ENCODE measurements at places on chromosomes 5 and 9.
A peak's percentile ranks its signal among the peaks of the same experiment; 100 is the strongest.

GRCh38 chr9:32706004-32706724 lies 70.7 kb upstream of the TAF1L start:
- no peak for DNase-seq

DNA sequence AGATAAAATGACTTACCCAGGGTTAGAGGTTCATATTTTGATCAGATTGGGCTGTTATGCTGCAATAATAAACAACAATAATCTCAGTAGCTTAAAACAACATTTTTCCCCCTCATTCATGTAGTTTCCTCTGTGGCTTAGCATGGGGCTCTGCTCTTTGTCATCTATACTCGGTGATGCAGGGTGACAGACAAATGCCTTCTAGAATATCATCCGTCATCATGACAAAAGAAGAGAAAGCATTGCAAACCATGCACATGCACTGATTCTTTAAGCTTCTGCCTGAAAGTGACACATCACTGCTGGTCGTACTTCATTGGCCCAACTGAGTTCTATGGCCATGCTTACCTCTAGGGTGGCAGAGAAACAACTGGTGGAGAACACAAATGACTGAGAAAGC lies 58.8 kb upstream of the MAMDC2 start:
- peak; percentile 12 for DNase-seq

GRCh38 chr9:129224618-129225489 lies 46.8 kb upstream of the IER5L start:
- DNase-seq = no peak

DNA sequence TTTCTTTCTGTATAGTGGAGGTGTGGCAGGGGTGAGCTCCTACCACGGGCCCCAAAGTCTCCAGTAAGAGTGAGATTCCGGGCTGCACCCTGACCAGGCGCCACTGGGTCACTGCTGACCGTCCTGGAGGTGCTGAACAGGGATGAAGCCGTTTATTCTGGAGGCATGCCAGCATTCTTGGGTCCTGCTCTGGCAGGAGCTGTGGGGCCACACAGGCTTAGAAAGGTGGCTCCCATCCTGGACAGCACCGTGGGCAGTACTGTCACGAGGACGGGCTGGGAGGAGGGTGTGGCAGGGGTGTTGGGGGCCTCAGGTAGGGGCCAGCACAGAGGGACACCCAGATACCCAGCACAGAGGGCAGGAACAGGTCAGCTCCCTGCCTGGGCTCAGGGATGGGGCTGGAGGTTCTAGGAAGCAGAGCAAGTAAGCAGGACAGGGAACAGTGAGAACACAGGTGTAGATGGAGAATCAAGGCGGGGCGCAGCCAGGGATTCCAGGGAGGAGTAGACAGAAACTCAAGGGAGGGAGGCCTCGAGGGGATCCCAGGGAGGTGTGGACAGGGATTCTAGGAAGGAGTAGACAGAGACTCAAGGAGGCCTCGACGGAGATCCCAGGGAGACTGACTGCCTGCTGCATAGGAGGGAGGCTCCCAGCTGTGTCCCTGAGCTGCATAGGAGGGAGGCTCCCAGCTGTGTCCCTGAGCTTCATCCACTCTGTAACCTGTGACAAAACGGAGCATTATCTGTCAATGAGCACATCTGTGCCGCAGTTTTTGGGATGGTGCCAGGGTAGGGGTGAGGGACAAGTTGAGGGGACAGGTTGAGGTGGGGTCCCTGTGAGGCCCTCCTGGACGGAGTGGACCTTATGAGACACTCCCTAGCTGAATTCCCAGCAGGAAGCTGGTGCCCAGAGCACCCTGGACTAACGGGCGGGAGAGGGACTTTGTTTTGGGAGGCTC lies 1.1 kb upstream of the PLEKHG4B start:
- DNase-seq = no peak

GRCh38 chr5:133050521-133050920 lies 1.3 kb upstream of the HSPA4 start:
- DNase-seq = no peak

DNA sequence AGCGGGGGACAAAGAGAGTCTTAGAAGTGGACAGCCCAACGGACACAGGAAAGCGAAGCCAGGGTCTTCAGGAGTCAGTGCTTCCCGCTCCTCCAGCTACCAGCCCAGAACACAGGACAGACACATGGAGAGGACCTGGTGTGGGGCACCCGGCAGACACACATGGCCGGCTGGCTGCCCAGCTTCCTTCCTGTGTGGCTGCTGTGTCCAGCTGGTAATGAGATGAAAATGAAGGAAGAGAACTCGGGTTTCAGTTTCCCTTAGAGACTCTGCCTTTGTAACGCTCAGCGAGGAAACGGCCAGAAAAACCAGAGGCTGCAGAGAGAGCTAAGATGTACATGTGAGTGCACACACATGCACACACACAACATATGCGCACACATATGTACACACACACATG lies 87.5 kb downstream of the SECISBP2 start:
- DNase-seq = no peak

GRCh38 chr5:39863926-39864552 lies 439.3 kb upstream of the DAB2 start:
- no peak for DNase-seq

- peak; percentile 83 for DNase-seq
Observed at GRCh38 chr9:70133253-70134208, 89.9 kb downstream of the MAMDC2 start.

DNA sequence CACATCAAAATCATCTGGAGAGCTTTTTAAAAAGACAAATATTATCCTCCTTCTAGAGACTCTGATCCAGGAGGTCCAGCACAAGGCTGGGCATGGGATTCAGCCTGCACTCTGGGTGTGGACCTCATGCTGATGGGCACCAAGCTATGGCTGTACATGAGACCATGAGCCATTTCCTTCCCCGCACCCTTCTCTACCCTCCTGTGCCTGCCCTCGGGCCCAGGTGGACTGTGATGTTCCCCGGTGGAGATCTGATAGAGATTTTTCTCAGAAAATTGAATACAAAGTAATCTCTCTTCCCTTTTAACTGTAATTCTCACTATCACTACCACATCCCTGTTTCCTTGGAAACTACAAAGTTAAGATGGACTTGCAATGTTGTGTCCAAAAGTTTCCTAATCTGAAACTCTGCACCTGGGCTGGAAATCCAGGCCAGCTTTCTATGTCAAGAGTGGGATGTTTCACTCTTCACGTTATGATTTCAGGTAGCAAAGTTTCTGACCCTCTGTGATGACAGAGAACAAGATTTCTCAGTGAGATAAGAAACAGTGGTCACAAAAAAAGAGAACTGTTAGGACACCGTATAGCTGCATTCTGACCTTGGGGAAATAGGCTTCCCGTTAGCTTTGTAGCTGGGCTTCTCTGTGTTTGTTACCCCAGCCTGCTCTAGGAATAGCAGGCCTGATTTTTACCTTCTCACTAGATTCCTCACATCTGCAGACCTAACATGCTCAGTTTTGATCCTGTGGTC lies 11.5 kb downstream of the SFXN1 start:
- DNase-seq = no peak

GRCh38 chr5:98638701-98639100 lies 134.8 kb upstream of the RGMB start:
- DNase-seq = peak; percentile 94

- DNase-seq = peak; percentile 40
Observed at GRCh38 chr9:32385152-32385884, 875 bp downstream of the ACO1 start.

DNA sequence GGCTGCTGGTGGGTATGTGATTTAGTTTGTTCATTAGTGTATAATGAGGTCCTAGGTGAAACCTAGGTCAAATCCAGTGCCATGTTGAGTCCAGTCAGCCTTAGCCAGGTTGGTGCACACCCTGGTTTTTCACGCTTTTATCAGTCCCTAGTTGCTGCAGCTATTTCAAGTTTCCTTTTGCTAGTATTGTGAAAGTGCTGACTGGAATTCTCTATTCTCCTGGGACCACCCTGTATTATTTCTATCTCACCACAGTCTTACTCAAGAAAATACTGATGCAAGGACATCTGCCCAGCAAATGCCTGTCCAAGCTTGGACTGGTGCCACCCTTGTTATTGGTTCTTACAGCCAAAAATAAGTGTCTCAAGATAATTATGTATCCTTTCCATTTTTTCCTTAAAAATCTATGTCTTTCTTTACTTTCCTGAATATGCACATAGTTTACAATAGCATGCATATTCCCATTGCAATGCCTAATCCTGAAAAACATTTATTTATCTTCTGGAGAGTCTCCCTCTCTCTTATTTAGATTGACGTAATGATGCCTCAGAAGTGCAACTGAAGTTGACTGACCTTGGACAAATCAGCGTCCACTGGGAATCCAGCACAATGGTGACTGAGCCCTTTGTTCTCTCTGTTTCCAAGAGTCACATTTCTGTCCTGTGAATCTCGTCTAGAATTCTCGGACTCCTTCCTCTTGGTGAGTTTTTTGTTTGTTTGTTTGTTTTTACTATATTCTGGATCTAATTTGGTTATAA lies 1075.0 kb downstream of the CDH9 start:
- DNase-seq = no peak

DNA sequence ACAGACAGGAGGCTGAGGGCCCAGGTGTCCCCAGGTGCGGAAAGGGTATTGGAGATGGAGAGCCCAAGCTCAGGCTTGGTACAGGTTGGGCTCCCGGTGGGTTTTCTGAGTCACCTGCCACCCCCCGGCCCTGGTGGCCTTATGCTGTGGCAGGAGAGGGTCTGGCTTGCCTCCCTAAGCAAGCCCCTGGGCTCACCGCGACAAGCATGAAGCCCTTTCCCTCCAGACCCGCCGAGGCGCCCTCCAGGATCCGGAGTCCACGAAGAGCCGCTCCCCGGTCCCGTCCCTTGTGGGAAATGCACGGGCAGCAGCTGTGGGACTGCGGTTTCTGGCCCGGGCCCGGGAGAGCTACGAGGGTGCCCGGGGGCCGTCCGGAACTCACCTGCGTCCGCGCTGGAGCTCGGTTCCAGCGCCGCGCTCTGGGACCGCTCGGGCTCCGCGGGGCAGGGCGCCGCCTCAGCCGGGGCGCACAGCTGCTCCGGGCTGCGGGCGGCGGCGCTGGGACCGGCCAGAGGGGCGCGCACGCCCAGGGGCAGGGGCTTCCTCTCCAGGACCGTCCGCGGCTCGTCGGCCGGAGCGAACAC lies 757 bp downstream of the SAPCD2 start:
- DNase-seq = no peak

GRCh38 chr5:111697881-111698757 lies 58.9 kb downstream of the NREP start:
- DNase-seq = peak; percentile 72

GRCh38 chr9:2697492-2697891 lies 19.8 kb upstream of the KCNV2 start:
- no peak for DNase-seq

GRCh38 chr5:178160176-178160575 lies 6.5 kb upstream of the NHP2 start:
- no peak for DNase-seq

DNA sequence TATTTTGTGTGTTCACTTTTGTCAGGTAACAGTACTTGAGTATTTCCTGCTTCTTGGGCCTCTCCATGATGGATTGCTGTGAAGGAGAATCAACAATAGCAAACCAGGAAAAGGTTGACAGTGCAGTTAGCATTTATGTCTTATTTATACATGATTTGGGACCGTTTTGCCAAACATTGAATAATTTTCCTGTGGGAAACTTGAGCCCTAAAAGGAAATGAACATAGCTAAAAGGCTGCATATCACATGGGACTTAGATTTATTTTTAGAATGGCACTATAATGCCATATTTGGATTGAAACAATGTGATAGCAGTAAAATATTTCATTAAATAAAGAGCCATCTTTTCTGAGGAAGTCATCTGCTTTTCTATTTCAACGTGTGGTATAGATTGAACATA lies 15.3 kb downstream of the GPR21 start:
- no peak for DNase-seq

DNA sequence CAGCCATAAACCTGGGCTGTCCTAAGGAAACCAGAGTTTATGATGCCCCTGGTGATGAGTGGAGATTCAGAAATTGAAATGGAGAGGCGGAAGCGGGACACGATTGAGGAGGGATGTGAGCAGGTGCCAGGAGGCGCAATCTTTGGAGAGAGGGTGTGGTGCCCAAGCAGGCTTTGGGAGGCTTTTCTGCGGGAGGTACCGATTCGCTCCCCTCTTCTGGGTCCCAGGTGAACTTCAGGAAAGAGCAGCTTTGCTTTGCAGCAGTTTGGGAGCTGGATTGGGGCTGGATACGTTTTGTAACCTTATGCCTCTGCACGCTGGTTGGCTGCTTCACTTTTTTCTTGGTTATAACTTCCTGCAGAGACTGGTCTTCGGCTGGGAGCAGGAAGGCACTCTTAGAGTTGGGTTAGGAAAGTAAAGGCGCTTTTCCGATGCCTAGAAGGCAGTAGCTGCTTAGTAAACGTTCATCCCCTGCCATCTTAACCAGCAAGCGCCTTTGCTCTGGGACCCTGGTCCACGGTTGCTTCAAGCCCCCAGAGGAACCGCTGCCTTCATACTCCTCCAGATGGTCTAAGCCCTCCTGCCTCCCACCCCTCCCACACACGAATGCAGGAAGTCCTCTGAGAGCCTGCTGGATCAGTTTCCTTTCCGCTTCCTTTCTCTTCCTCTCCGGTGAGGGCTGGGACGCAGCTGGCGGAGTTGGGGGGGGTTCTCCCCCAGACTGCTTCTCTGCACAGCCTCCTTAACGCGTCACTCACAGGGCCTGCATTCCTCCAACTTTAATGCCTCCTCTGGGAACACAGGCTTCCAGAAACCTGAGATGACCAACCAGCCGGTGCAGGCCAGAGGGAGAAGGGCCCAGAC lies 15.2 kb upstream of the NEK6 start:
- DNase-seq = peak; percentile 27

GRCh38 chr9:129467004-129467588 lies 153.8 kb downstream of the C9orf50 start:
- no peak for DNase-seq

DNA sequence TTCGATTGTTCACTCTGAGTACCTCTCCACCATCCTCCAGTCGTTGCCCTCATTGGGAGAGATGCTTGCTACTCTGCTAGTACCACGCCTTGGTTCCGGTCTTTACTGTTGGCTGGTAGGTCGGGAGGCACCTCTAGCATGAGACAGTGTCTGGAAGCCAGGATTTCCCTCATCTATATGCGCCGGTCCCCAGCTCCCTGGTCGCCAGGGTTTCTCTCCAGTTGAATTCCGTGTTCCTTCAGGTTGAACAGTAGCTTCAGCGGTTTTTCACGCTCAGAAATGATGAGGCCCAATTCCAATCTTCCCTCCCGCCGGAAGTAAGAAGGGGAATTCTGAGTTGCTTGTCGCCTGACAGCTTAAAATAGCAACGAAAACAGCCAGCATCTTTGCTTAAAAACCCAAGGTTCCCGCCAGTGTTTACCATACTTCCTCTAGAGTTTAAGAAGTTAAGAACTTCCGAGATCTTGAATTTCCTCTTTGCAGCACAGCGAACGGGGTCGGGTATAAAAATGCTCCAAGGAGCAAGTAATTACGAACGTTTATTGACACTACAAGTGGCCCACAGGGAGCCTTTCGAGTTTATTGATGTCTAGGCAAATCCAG lies 1.3 kb upstream of the ST8SIA4 start:
- no peak for DNase-seq

GRCh38 chr9:70924895-70925547 lies 196.4 kb downstream of the TRPM3 start:
- peak; percentile 89 for DNase-seq
